ENCODE measurements at places on chromosomes 4 and X.

- DNase-seq = no peak
Measured at GRCh38 chr4:7727749-7728148, 211.9 kb downstream of the AFAP1 start.

DNA sequence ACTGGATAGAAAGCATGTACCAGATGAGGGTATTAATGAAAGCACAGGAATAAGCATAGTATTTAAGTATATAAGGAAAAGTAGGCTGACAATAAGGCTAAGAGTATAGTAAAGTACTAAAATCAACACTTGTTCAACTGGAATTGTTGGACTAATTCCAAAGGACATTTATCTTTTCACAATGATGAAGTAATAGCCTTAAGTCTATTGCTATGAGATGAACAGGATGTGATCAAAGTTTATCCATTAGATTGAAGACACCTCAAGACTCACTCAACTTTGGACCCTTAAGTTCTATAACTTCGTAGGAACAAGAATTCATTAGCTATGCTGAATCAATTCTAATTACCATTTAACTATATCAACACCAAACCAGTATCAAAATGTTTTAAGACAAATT lies 7.6 kb downstream of the MAD2L1 start:
- DNase-seq = no peak

DNA sequence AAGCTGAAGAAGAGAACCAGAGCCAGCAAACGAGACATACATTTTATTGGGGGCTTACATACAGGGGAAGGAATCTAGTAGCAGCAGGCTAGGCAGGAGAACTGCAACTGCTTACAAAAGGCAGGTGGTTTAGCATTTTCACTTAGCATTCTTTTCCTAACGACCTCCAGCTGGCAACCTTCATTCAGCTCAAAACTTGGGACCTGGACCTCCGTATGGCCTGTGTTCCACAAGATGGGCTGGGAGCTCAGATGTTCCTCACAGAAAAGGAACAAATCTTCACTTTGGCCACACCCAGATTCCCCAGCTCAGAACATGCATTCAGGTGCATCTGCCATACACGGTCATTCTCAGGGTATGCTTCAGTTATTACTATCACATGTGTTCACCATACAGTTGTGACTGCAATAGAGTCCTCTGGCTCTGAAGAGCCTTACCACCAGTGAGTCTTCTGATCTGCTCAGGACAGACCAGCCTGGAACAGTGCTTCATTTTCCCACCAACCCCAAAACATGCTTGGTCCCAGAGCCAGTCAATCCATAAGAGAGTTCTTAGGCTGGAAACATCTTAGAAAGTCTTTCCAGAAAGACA lies 29.6 kb upstream of the AP1AR start:
- DNase-seq = no peak

DNA sequence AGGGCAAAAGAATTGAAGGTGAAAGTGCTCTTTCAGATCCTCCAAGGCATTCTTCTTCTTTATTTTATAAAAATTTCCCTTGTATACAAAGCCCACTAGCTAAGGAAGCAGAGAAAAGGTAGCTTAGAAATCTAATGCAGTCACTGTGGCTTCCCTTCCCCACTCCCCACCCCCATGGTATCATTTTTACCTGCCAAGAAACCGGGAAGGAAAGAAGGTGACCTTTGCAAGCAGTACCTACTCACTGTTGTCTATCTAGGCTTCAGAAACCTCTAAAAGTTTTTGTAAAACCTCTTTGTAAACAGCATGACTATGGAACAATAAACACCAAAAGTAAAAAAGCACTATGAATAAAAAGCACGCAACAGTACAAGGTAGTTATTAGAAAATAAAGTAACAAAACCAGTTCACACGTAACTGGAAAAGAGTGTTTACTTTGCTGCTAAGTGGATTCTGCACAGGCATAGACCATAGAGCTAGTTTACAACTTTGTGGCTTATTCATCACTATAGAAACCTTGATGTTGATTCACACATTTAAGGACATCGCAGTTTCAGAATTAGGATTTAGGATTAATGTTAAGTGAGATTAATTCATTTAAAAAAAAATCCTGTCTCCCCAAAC lies 109.6 kb upstream of the FTHL17 start:
- DNase-seq = no peak

DNA sequence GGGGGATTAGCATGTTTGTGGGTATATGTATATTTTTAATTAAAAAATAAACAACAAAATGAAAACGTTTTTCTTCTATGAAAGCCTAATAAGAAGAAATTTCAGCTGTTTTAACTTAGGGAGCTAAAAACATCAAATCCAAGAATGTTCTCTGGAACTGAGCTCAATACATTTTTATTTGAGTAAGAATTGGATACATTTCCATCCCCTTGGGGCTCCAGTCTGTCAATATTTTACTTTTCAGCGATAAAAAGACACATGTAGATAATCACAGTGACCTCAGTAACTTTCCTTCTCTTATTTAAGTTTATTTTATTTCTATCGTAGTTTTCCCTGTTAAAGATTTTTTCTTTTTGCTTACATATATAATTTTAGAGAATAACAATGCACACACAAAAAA lies 59.3 kb downstream of the ELOVL6 start:
- no peak for DNase-seq

Measured in activated CD4-positive, alpha-beta T cell treated with anti-CD3 and anti-CD28 coated beads, Interleukin-2, amount 10 ng/mL, durations not matched to agents 7 days and 5 days (primary cell).